Chondrocyte (in vitro differentiated cells): ENCODE measurements at places on chromosomes 5 and 9. TPM values are rescaled to one million over a fixed set of nuclear protein-coding genes. Genes with fewer than 3 reads are reported as not detected.

The TBC1D2 gene
- 24.3 to 30.8 TPM (median 24.5 TPM) in 3 replicates for total RNA-seq

The QSOX2 gene
- 14.3 to 17.1 TPM (median 15.3 TPM) in 3 replicates for total RNA-seq

The C9 gene
- total RNA-seq = not detected in 3 replicates

The STK10 gene
- total RNA-seq = 32.9 to 52.7 TPM (median 45.9 TPM) in 3 replicates

The GABRA6 gene
- total RNA-seq = not detected in 3 replicates

The CCDC180 gene
- 5.1 to 8.5 TPM (median 5.4 TPM) in 3 replicates for total RNA-seq

The ESM1 gene
- total RNA-seq = not detected in 3 replicates

The NR2F1 gene
- 28.7 to 41.9 TPM (median 30.8 TPM) in 3 replicates for total RNA-seq

The CXCL14 gene
- 0.21 TPM in 1 of 3 replicates, not detected in the others for total RNA-seq

The VCP gene
- 247 to 360 TPM (median 254 TPM) in 3 replicates for total RNA-seq

The HAUS6 gene
- total RNA-seq = 6.1 to 10.2 TPM (median 7.6 TPM) in 3 replicates

The BTNL9 gene
- not detected in 3 replicates for total RNA-seq

The EQTN gene
- total RNA-seq = not detected in 3 replicates

DNA sequence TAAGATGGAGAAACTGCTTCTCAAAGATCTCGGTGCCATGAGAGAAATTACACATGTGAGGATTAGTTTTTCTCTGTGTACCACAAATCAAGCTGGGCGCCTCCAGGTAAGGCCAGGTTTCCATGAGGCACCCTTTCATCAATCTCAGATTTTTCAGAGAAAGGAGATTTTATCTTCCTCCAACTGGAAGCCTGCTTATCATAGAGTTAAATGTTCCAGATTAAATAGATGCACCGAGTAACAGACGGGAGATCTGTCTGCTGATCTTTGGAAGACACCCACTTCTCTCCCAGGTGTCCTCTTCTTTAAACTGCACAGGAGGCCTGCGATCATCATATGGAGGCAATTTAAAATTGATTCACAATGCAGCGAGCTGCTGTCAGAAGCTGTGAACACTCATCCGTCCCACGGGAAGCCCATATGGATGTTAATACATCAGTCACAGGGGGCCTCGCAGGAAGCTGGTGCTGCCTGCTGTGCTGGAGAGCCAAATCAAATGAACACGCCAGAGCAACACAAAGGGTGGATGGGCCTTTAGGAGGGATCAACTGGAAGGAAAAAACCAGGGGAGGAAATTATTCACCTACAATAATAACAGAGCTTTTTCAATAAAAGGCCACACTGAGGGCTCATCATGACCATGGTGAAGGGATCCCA is 93.3 kb downstream of the TLE1 start:
- DNase-seq = no peak

DNA sequence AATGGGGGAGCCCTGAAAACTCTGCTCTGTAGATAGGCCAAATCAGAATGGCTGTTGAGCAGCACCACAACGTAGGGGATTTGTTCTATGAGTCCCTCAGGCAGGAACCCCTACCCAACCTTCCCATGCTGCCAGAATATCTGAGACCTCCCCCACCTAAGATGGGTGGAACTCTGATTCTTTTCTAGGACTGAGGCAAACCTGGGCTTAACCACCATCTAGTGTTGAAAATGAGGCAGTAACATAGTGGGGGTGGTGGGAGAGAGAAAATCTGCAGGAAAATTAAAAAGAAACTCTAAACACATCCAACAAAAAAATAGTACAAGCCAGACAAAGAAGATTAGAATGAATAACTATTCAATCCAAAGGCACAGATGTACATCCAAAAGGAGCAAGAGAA is 228.4 kb downstream of the ATPSCKMT start:
- no peak for DNase-seq

DNA sequence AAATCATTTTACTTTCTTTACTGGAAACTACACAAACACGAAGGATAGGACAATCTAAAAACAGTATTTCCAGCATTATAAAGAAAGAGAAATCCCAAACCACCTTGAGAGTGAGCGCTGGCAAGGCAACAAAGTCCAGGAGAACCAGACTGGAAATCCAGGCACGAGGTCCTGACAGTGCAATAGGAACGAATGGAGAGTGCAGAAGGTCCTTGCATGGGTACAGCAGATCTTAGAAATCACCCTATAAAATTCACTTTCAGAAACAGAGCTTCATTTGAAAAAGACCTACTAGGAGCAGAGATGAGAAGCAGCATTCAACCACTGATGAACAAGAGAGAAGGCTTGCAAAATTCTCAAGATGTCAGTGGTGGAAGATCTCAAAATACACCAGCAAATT is 133.7 kb upstream of the ST8SIA4 start:
- no peak for DNase-seq

DNA sequence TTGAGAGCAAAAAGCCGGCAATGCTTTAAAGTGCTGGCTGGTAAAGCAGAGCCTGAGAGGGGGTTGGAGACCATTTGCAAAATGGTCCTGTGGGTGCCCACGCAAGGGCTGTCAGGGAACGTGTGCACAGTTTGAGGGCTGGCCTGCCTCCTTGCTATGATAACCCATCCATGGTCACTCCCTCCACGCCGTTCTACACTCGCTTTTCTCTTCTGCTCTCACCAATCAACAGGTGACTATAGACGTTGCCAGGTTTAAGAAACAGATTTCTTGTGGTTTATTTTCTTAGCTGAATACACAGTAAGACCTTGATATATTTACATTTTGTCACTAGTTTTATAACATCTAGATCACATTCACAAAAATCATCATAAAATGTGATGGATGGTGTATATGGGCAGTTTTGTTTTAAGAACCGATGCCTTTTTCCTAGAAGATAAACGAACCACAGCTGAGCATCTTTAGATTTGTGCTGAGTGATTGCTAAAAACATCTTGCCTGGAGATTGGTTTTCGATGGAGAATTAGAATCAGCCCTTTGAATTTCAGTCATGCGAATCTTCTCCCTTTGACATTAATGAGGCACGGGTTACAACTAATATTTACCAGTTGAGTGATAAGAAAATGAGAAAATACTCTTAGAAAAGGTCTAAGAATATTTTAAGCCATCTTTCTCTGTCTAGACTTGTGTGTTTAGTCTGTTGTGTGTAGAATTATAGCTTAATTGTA is 13.9 kb downstream of the MAP1B start:
- DNase-seq = no peak

DNA sequence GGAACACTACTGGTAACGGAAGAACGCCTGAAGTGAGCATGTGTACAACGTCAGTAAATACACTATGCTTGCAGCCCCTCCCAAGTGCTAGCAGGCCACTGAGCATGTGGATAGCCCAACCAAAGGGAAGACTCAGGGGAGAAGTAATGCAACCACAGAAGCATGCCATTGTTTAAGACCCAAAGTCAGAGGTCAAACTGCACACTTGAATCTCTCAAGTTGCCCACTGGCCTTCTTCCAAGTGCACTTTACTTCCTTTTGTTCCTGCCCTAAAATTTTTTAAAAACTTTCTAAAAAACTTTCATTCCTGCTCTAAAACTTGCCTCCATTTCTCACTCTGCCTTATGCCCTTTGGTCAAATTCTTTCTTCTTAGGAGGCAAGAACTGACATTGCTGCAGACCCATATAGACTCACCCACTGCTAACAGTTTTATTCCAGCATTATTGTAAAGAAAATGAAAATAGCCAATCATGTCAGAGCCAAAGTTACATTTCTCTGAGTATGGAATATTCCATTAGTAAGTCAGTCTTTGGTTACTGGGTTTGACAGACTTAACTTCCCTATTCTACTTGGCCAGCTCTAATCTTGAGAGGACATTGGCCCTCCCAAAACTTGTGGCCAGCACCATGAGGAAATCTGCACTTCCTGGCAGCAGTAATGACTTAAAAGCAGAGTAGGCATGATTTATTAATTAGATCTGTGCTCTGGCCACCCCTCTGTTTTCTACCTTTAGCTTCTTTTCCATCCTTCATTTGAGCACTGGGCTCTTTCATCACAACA is 76.9 kb downstream of the TSSK1B start:
- DNase-seq = no peak

GRCh38 chr5:73312146-73312871 is 136.3 kb downstream of the FOXD1 start:
- DNase-seq = no peak

- no peak for DNase-seq
Measured at GRCh38 chr5:77064040-77064439, 23.0 kb downstream of the ZBED3 start.

DNA sequence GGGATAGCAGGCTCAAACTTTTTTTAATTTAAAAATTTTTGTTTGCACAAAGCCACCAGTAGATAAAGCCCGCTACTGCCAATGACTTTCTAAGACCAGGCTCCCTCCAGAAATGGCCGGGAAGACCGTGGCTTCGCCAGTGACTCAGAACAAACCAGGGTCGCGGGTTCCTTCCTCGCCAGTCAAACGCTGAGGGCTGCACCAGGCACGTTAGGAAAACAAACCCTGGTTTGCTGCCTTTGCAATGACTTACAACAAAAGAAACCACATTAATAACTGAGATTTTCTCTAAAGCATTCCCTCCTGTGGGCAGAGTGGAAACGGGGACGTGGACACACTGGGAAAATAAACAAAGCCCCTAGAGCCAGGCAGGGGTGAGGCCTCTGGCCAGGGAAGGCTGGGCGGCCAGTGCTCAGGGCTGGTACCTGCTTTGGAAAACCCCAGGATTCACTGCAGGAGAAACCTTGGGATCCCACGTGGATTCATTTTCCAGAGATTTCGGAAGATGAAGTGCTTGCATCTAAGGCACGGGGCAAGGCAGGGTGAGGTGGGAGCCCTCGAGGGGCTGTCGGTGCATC is 3.8 kb downstream of the PRRX2 start:
- no peak for DNase-seq

DNA sequence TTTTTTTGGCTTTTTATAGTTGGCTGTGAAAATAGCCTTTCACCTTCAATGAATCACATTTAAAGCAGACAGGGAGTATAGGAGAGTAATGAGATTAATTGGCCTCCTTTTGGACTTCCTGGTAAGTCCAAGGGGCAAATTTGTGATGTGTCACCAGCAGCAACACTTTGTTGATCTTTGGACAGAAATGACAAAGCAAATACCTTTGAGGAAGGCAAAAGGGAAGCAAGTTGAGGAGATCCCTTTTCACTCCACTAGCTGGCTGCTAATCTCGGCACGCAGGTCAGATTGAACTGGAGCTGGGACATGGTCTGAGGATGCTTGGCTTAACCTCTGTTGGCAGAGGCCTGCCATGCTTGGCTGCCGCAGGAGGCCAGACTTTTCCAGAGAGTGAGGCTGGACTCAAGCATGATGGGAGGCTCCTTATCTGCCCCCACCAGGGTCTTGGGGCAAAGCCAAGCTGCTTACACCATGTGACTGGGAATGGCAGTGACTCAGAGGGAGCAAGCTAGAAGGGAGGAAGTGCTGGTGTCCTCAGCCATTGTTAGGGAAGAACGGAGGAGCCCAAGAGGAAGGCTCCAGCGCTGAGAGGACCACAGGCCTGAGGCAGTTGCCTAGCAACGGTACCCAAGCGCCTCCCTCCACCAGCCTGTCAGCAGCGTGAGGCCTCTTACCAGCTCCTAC is 174.5 kb upstream of the MAP1B start:
- no peak for DNase-seq

DNA sequence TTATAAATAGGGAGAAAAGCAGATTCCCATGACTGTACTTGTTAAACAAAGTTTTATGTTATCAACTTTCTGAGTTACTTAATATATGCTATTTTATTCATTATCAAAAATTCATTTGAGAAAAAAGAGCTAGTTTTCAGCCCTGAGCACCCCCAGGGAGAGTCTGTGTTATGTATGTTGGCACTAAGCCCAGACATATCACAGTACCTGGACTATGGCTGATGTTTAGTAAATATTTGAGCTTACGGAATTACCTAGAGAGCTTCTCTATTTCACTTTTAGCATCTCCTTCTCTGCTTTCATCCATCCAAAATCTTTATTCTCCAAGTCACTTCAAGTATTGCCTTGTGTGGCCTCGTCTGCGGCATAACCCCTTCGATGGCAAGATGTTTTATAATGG is 225.9 kb upstream of the PCSK5 start:
- no peak for DNase-seq

DNA sequence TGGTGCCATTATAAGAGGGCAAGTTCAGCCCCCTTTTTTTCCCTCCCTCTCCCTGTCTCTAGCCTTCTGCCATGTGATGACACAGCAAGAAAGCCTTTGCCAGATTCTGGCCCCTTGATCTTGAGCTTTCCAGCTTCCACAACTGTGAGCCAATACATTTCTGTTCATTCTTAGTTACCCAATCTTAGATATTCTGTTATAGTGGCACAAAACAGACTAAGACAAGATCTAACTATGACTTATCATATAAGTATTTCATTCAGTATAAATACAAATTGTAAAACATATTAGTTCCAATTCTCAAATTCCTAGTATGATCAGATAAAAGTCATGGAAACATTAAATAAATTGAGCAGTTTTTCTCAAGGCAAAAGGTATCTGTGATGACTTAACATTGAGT is 276.3 kb downstream of the COX7C start:
- DNase-seq = no peak

DNA sequence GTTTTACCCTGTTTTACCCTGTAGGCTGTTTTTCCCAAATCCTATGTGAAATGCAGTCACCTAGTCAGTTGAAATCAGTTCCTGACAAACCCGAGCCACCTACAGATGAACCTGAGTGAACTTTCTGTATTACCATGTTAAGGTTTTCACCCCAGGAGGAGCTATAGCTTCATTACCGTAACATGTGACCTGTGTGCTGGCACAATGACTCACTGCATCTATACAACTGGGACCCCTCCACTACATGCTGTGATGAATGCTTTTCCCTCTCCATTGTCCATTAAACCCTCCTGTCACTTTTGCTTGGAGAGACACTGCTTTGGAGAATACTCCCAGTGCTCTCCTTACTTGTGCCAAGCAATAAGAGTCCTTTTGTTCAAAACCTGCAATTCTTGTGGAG is 1974.8 kb downstream of the EFNA5 start:
- DNase-seq = no peak

DNA sequence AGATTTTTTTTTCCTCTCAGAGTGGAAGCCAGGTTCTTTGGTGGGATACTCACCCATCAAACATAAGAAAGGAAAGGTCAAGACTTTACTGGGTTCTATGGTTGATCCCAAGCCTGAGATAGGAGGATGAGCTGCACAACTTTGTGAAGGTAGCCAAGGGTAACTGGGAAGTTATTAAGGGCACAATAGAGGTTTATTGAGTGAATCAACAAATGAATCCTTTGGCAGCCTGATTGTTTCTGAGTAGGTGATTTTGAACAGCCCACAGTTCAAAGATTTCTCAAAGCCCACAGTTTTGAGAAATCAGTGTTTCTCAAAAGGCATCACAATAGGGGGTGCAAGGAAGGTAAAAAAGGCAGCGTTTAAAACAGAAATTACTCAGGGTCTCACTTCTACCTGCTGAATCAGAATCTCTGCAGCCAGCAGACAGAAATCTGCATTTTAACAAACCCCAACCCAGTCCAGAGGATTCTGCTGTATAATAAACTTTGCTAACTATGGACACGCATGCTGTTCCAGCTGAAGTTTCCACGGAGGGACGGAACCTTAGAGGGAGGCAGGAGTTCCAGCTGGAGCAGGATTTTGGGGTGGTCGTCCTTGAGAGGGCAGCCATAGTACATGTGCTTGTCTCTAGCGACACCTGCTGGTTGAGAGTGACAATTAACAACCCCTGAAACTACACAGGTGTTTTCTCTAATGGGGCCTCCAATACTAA is 32.7 kb upstream of the FSD1L start:
- no peak for DNase-seq

DNA sequence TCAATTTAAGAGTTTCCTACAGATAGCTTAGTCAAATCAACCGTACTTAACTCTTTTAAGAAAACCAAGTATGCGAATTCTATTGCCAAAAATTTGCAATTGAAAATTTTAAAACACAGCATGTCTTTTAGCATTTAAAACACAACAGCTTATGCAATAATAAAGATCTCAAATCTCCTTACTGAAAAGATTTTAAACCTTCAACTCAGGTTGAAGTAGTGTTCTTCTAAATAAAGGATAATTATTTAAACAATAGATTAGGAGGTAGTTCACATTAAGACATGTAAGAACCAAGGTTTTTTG is 5.5 kb downstream of the NR3C1 start:
- DNase-seq = no peak
